Stimulated activated CD8-positive, alpha-beta memory T cell treated with anti-CD3 and anti-CD28 coated beads, Interleukin-4, amount 100 ng/mL, for 1 hour (primary cell): ENCODE measurements at places on chromosomes 3 and 15.

- no peak for DNase-seq
Measured at GRCh38 chr3:13710251-13710650, 161.3 kb downstream of the FBLN2 start.

DNA sequence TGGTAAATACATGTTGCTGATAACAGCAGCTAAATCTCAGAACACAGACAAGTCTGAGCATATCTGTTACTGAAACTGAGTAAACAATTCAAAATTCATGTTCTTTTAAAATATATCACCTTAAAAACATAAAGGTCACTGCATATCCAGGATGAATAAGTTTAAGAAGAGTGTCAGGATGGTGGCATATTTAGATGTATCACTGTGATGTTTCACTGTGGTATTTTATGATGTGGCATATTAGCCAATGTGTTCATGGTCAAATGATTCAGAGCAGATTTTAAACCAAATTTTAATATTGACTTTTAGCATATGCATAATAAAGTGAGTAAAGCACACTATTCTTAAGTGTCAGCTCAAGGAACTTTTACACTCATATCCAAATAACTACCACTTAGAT, 346.4 kb upstream of the DPPA4 start:
- no peak for DNase-seq

GRCh38 chr15:82146576-82146975, 100.8 kb upstream of the MEX3B start:
- no peak for DNase-seq

DNA sequence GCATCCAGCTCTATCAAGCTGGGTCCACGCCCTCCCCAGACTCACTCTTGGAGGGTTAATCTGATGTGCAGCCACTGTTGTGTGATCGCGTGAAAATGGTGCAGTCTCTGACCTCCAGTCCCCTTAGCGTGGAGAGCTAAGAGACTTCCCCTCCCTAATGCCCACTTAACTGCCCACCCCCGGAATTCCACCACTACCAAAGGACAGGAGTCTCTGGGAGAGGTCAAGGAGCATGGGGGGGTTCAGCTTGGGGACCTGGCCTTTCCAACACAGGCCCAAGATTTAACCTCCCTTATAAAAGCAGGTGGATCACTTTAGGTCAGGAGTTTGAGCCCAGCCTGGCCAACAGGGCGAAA, 48.8 kb downstream of the CCDC12 start:
- no peak for DNase-seq

DNA sequence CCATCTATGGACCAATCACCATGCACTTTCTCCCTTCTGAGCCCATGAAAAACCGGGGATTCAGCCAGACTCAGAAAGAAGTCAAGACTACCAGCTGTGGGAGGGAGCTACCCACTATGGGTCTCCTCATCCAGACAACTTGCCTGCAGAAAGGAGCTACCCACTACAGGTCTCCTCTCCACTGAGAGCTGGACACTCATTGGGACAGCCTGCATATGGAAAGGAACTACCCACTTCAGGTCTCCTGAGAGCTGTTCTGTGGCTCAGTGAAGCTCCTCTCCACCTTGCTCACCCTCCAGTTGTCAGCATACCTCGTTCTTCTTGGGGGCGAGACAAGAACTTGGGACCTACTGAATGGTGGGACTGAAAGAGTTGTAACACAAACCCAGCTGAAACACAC, 22.3 kb upstream of the ZBED2 start:
- DNase-seq, result no peak

DNA sequence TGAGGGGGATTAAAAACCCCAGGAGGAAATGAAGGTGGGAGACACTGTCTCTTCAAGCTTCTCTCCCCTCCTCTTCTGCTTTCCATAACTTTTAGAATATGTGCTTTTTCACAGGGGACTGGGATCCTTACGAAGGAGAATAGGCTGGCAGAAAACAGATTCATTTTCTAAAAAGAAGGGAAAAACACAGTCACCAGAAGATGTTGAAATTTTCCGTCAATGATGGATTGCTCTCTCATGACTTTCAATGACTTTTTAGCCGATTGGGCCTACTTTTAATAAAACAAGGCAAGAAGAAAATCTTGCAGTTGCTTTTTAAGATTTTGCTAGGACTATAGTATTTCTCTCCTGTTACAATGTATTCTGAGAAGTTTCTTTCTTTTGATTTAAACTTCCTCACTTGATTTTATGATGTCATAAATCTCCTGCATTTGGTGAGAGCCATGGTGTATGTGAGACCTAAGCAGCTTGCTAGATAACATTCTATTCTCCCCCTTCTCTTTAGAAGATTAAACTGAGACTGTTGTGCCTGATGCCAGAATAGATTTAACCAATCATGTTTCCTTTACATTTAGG, 241.2 kb downstream of the FEZF2 start:
- DNase-seq, result no peak

DNA sequence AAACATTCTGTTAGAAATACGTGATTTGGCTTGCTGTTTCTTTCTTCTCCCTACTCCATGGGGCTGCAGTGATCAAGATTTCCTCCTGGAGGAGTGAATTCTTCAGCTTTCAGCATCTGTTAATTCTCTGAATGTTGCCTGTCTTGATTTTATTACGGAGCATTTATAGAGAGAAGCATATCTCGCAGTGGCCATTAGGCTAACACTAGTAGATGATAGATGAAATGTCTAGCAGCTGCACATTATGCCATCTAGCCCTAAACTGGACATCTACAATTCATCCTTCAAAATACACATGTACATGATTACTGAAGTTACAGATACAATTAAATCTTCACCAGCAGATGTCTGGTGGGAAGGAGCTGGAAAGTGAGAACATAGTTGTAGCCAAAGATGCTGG, 769.8 kb upstream of the NECTIN3 start:
- no peak for DNase-seq

DNA sequence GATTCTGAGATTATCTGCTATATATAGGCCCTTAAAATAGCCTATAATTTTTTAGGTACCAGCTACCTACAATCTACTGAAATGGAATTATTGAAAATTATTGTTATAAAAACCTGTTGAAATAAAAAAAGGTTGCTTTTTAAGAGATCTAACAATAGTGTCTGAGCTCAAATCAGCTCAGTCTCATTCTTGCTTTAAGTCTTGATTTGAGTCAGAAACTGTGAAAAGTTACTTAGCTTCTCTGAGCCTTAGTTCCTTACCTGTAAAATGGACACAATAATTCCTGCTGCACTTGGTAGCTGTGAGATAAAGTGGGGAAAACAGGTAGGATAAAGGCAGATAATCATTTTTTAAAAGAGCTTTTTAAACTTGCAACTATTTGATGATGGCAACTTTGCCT, 118.8 kb upstream of the UBE2E2 start:
- no peak for DNase-seq
